Caudate nucleus (tissue), 63 donors: ENCODE measurements at places on chromosomes 11 and 22.

DNA sequence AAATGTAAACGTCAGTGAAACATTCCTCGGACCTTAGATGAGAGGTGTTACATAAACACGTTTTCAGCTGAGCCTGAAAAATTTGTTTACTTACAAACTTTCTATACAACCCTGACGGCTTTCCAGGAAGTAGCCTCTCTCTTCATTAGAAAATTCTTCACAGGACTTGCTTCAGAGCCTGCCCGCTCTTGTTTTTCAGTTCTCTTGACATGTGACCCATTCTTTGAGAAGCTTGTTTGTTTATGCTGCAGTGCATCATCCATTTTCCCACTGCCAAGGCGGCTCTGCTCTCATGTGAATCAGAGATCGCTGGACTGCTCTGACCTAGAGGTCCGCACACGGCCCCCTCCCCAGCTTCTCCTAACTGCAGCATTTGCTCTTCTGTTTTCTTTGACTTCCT lies 47.9 kb upstream of the ARHGAP42 start:
- no peak for DNase-seq

- DNase-seq, result no peak
These were observed 8.3 kb downstream of the SLC37A2 start for GRCh38 chr11:125071435-125071834.

DNA sequence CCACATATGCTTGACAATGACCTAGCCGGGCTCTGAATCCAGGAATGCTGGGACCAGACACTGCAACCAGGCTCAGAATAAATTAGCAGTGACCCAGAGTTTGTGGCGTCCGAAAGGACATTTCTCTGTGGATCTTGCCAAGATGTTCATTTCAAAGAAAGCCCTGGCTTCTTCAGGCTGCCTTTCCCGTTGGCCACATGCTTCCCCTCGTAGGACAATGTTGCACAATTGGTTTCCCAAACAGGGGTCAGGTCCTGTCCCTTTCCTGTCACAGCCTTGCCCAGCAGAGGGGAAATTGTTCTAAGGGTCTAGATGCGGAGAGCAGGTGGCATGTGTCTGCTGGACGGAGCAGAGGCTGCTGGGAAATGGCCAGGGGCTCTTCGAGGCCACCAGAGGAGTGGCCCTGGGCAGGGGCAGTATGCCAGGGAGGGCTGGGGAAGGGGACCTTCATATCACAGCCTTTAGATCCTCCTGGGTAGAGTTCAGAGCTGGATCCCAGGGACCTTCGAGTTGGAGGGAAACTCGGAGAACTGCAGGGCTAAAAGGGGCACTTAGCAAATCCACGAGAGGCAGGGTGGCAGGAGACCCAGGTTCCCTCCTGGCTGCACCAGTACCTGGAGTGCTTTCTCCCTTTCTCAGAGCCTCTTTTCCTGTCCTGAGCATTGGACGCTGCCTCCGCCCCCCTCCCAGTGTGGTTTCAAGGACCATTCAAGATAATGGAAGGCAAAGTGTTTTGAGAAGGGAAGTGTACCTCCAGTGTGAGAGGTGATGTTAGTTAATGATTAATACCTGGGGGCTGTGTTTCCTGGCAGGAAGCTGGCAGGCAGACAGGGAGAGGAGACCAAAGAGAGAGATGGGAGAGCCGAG lies 42.3 kb downstream of the C11orf96 start:
- no peak for DNase-seq

DNA sequence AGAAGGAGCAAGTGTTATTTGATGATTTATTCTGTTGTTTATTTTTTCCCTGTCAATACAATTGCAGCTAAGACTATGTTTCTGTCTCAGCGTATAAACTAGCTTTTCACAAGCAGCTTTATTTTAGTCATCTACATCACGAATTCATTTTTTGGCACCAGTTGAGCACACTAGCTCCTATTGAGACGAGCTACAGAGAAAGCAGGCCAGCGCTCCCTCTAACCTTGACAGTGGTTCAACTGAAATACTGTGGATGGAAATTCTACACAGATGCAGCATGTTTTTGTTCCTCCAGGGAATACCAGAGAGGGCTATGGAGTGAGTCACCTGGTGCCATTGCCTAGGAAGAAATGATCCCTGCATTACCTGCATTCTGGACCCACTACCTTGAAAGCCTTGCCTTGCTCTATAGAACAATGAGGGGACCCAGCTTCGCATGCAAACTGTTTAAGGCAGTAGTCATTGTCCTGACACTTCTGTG lies 108.2 kb upstream of the ARHGAP42 start:
- DNase-seq, result no peak

DNA sequence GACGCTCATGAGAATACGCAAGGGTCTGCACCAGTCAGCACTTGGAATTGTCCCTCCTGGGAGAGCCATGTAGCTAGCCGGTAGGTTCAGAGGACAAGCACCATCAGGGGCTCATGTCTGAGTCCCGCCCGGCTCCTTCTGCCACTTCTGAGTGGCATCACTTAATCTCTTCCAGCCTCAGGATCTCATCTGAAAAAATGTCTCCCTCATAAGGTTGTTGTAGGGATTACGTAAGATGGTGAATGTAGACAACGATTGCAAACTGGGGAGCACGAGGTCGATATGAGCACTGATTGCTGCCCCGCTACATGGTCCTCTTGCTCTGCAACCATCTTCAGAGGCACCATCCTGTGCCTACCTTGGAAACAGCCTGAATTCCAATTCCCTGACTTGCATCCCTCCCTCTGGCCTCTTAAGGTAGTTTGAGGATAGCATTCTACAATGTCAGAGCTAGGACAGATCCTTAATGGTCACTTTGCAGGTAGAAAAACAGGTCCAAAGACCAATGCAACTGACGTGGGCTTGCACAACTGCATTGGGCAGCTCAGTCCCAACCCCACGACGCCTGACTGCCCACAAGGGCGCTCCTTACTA lies 115.8 kb upstream of the TMEM45B start:
- no peak for DNase-seq

DNA sequence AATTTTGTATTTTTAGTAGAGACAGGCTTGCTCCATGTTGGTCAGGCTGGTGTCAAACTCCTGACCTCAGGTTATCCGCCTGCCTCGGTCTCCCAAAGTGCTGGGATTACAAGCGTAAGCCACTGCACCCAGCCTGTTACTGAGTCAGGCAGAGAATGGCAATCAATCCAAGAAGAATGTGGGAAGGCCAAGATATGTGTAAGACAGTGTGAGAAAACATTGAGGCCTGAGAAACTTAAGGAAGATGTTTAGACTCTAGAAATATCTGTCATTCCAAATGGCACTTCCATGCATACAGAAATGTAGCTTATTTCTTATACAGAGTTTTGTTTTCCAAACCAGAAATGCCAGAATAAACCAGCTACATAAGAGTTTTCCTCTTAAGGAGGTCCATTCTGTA lies 248.5 kb downstream of the ETS1 start:
- DNase-seq, result no peak

GRCh38 chr11:26931248-26931631 lies 62.7 kb upstream of the FIBIN start:
- no peak for DNase-seq

GRCh38 chr11:119373921-119374631 lies 7.4 kb downstream of the USP2 start:
- peak; percentile 89 for DNase-seq

- no peak for DNase-seq
These were observed 32.7 kb upstream of the MICAL2 start for GRCh38 chr11:12077535-12078280.

- DNase-seq, result no peak
These were observed 628 bp upstream of the FLRT1 start for GRCh38 chr11:64035081-64035524.
